Pulmonary artery endothelial cell (primary cell): ENCODE measurements at places on chromosomes 3 and 15. TPM values are rescaled to one million over a fixed set of nuclear protein-coding genes. Genes with fewer than 3 reads are reported as not detected.

DNA sequence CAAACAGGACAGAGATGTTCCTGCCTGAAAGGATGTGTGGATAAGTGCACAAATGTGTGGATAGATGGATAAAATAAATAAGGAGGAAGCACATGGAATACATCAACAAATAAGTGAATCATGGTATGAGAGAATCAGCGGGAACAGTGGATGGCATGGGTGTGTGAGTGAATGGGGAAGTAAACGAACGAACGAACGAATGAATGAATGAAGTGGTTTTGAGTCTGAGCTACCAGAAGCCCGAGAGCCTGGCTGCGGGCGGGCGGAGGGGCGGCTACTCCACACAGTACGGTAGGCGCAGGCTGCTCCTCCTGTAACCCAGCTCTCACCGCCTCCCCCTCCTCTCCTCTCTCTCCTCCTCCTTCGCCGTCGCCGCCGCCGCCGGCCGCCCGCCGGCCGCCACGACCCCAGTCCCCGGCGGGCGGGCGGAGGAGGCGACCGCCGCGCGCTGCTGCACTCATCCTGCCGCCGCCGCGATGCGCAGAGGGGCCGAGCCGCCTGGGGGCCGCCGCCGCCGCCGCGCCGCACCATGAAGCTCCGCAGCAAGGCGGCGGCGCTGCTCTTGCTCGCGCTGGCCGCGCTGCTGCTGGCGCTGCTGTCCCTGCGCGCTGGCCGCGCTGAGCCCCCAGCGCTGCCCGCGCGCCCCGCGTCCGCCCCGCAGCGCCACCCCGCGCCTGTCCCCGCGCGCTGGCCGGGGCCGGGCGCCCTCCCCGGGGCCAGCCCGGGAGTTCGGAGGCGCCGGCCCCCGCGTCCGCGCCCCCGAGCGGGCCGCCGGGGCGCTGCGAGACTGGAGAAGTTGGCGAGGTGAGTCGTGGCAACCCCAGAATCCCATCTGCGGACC, at the start of gene GXYLT2:
Gene GXYLT2 (plus strand): TSS at position 342 of the 841 bp plus-strand sequence. CDS start 188 bp downstream, at position 530.
- DNase-seq = no peak

DNA sequence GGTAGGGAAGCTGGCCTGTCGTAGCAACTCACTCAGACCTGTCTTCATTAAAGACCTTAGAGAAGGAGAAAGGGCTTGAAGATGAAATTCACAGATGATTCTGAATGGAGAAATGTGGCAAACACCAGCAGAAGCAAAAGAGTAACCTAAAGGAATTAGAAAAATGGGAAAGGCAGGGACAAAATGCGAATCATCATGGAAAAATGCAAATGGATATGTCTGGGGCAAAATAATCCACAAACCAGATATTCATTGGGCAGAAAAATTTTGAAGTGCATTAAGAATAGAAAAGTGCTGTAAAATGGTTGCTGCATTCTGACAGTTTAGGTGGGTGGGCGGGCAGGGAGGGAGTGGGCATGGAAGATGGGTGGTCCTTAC, 156.9 kb upstream of the RASGRP1 start:
- no peak for DNase-seq

GRCh38 chr3:149152420-149152819, 23.0 kb downstream of the HPS3 start:
- DNase-seq = no peak

DNA sequence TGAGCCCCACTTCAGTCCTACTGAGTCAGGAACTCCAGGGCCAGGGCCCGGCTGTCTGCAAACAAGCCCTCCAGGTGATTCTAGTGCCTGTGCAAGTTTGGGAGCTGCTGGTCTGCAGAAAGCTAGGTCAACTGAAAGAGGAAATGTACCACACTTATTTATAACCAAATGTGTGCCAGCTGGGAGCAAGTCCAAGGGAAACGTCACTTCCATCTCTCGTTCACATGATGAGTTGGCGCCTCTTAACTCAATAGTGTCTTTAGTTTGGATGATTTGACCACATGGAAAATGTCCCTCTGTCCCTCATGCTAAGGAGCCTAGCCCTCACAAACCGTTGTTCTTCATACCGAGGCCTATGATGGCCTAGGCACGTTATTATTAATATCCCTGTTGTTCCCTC, 43.2 kb downstream of the GOLGA8S start:
- DNase-seq = no peak

GRCh38 chr3:99355465-99355864, 282.9 kb upstream of the COL8A1 start:
- DNase-seq = peak; percentile 75

Gene KLF15
- 2.3 and 4.3 TPM in 2 replicates for total RNA-seq

GRCh38 chr3:17672506-17672905, 69.9 kb downstream of the TBC1D5 start:
- no peak for DNase-seq

DNA sequence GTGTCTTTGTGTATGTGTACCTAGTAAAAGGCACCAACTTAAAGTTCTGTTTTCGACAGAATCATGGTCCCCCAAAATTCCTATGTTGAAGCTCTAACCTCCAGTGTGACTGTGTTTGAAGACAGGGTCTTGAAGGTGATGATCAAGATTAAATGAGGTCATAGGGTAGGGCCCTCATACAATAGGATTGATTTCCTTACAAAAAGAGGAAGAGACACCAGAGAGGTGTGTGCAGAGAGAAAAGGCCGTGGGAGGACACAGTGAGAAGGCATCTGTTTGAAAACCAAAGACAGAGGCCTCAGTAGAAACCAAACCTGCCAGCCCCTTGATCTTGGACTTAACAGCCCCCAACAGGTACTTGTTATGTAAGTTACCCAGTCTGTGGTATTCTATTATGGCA, 52.0 kb upstream of the CORO2B start:
- DNase-seq = no peak

Gene C2CD4B
- total RNA-seq = 9.2 and 32.5 TPM in 2 replicates

- DNase-seq = no peak
These were observed 1.6 kb downstream of the PDE8A start for GRCh38 chr15:84983294-84983693.

Gene EXD1
- total RNA-seq = not detected in 2 replicates

- DNase-seq = no peak
These were observed 11.1 kb downstream of the SERP1 start for GRCh38 chr3:150535204-150535603.

Gene CHL1
- not detected in 2 replicates for total RNA-seq

Gene PLS1
- total RNA-seq = 3.4 TPM in 2 replicates
